ENCODE measurements at places on chromosomes 16 and 17. TPM values are rescaled to one million over a fixed set of nuclear protein-coding genes. Genes with fewer than 3 reads are reported as not detected.

MAPT gene
- total RNA-seq: 4.1 TPM

- DNase-seq: no peak
Measured at GRCh38 chr17:79220201-79220712, 145.6 kb downstream of the ENGASE start.

DNA sequence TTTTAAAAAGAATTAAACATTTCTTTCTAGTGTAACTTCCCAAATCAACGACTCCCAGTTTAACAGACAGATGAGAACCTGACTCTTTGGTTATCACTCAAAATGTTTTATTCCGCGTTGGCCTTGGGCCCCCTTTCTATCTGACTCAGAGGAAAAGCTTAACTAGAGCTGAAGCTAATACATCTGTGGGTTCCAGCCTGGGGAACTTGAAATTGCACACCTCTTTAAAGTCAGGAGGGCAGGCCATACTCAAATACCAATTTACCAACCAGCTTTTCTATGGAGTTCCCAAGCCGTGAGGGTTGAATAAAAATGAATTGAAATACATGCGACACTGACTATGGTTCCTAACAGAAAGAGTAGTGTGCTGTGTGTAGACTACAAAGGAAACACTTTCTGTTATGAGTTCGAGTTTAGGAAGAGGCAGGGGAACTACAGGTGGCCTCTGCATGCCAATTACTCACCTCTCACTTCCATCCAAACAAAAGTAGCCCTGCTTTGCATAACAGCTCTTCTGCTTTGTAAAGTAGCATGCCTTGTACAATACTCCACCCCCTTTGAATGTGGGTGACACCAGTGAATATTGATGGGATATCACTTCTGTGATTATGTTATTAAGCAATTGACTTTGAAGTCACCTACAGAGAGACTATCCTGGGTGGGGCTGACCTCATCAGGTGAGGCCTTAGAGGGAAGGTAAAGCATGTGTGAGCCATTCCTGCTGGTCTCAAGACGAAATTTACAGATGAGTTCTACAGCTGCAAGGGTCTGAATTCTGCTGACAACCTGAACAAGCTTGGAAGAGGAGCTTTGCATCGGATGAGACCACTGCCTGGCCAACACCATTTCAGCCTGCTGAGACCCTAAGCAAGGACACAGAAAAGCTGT, 92.1 kb downstream of the WDR59 start:
- no peak for DNase-seq

DNA sequence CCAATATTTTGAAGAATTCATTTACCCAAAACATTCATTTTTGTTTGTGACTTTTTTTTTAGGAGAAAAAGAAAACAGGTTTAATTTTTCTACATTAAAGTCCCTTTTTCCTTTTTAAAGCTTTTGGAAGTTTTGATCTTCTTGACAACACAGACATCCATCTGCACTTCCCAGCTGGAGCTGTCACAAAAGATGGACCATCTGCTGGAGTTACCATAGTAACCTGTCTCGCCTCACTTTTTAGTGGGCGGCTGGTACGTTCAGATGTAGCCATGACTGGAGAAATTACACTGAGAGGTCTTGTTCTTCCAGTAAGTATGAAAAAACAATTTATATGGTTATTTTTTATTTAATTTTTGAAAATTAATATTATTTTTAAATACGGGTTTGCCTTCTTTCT, 37.2 kb downstream of the SIAH1 start:
- DNase-seq: no peak

Measured in lower leg skin (tissue), 4 donors.